ENCODE measurements at places on chromosomes 4 and X. TPM values are rescaled to one million over a fixed set of nuclear protein-coding genes. Genes with fewer than 3 reads are reported as not detected.

DNA sequence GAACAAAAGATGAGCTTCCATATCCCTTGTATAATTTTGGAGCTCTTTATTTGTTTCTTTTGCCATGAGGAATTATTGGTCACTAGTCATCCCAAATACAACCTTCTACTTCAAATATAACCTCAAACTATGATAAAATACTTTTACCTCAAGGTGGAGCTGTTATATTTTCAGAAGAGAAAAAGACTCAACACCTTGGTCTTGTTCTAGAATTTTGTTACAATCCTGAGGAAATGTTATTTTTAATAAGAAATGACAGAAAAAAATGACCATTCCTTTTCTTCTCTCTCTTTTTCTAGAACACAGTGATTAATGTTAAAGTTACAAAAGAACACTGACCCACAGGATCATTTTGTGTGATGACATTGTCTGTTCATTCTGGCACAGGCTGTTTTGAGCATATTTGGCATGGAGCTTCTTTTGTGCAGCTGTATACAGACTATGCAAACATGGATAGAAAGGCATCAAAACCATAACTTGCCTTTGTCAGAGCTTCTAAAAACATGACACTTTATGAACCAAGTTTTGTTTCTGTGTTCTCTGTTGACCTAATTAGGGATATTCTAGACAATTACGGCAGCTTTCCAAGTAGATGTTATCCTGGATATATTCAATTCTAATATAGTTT is 159.6 kb upstream of the CTSO start:
- H3K4me3 ChIP-seq, result no peak overlapping the region
- H3K27me3 ChIP-seq, result no peaks in the 10 kb centered on the region
- DNase-seq, result no peak

The ATP2B3 gene
- not detected for polyA plus RNA-seq

- H3K27me3 ChIP-seq, result no peaks in the 10 kb centered on the region
- H3K4me1 ChIP-seq, result peaks cover 2% of the 10 kb centered on the region
- H3K36me3 ChIP-seq, result no peaks in the 10 kb centered on the region
- DNase-seq, result no peak
Observed at GRCh38 chr4:145490361-145490760, 8.7 kb downstream of the SMAD1 start.

DNA sequence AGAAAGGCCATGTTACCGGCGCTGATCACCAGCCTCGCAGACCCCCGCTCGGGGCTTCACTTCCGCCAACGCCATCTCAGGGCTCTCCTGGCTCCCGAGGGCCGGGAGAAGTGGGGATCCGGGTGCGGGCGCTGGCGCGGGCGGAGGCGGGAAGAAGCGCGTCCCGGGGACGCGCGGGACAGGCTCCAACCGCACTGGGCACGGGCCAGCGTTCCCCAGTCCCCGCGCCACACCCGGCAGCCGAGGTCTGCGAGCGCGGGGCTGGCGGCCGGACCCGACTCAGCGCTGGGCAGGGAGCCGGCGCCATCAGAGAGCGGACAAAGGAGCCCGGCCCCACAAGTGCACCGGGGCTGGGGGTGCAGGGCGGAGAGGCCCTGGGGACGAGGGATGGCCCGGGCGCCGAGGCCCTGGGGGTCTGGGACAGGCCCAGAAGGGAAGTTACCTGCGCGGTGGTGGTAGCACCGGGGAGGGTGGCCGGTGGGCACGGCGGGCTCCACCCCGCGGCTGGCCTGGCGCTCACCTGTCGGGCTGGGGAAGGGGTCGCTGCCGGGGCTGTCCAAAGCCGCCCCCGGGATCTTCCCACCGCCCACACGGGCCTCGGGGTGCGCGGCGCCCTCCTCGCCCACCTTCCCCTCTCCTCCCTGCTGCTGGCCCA is 449 bp downstream of the CTPS2 start:
- no peaks in the 10 kb centered on the region for H3K27me3 ChIP-seq
- H3K27ac ChIP-seq, result peak overlapping the region; percentile 69
- peak; percentile 39 for DNase-seq

DNA sequence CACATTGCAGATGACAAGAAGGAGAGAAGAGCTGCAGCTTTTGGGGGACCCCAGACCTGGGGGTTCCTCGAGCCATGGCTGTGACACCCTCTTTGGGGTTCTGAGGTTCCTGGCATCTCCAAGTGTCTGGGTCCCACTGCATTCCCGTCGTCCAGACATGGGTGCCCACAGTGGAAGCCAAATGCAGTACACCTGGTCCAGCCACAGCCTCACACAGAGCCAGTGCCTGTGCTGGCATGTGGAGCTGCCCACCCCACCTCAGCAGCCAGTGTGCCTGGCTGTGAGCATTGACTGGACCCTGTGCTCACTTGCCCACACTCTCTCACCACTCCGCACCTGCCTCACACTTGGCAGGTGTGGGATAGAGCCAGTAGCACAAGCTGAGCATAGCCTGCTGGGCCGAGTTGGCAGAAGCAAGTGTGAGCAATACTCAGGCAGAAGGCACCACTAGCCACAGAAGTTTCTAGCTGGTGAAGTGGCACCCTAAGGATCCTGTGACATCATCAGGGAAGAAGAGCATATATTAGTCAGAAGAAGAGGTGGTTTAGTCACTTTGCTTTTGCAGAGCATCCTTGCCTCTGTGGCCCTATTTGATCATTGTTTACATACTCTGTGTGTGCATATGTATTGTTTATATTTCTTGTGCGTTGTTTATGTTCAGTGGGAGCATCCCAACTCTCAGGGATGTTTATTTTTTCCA is 65.0 kb upstream of the MAGEB2 start:
- no peaks in the 10 kb centered on the region for H3K27me3 ChIP-seq
- no peak for DNase-seq
- H3K27ac ChIP-seq, result no peak overlapping the region
- H3K36me3 ChIP-seq, result no peaks in the 10 kb centered on the region

The PHKA1 gene
- 7.5 TPM for polyA plus RNA-seq

- no peak overlapping the region for H3K27ac ChIP-seq
- no peaks in the 10 kb centered on the region for H3K27me3 ChIP-seq
- DNase-seq, result no peak
- H3K36me3 ChIP-seq, result no peaks in the 10 kb centered on the region
- H3K4me1 ChIP-seq, result peaks cover 2% of the 10 kb centered on the region
Observed at GRCh38 chr4:81039351-81039972, 9.0 kb downstream of the BMP3 start.

GRCh38 chr4:81030061-81030980 is at the start of gene BMP3:
Gene BMP3 (plus strand): TSS chr4:81030708. CDS start chr4:81031285, 577 bp downstream.
- peak within 1 kb of the TSS; percentile 33 for H3K4me3 ChIP-seq
- H3K36me3 ChIP-seq, result no peaks in the 10 kb centered on the region
- H3K4me1 ChIP-seq, result peaks cover 1% of the 10 kb centered on the region
- H3K27me3 ChIP-seq, result no peaks in the 10 kb centered on the region
- peak; percentile 56 for DNase-seq

The LRCH2 gene
- polyA plus RNA-seq, result 7.0 TPM

GRCh38 chr4:632196-632790 is 6.9 kb downstream of the PDE6B start:
- no peaks in the 10 kb centered on the region for H3K36me3 ChIP-seq
- H3K4me3 ChIP-seq, result no peak overlapping the region
- no peaks in the 10 kb centered on the region for H3K27me3 ChIP-seq
- DNase-seq, result no peak

DNA sequence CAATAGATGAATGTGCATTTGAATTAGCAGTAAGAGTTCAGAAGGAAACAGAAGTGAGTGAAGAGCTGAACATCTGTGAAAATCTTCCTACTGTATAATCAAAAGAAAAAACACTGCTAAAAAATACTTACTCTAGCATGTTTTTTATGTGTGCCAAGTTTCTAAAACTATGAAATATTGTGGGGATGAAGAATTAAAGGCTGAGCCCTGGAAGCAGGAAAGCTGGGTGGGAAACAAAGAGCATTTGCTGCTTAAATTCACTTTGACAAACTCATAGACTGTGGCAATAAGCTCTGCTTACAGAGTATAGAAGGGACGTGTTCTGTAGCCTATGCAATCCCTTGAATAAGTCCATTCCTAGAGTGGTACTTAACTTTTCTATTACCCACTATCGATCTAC is 261.7 kb downstream of the ANKRD50 start:
- H3K4me1 ChIP-seq, result no peaks in the 10 kb centered on the region
- H3K27ac ChIP-seq, result no peak overlapping the region
- no peak for DNase-seq
- H3K4me3 ChIP-seq, result no peak overlapping the region
- no peaks in the 10 kb centered on the region for H3K36me3 ChIP-seq

DNA sequence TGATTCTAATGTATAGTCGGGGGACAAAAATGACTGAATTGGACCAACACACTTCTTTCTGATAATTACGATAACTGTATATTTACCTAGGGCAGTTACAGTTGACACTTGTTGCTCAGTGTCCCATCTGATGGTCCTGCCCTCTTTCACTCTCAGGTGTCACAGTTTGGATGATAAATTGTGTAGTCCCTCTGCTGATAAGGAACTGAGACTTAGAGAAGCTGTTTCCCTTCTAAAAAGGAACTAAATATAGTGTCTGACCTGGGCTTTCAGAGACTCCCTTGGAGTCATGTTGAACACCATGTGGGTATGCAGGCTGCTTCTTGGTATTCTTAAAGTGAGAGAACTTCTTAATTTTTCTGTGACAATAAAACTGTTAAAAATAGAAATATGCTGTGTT is 23.7 kb upstream of the PNPLA4 start:
- H3K27me3 ChIP-seq, result no peaks in the 10 kb centered on the region
- no peak for DNase-seq
- H3K36me3 ChIP-seq, result no peaks in the 10 kb centered on the region
- no peak overlapping the region for H3K4me3 ChIP-seq
- no peak overlapping the region for H3K27ac ChIP-seq

The ZNF275 gene
- polyA plus RNA-seq, result 42.7 TPM

The USP26 gene
- not detected for polyA plus RNA-seq

The NSG1 gene
- polyA plus RNA-seq, result 38.3 TPM

- no peak overlapping the region for H3K4me3 ChIP-seq
- no peaks in the 10 kb centered on the region for H3K36me3 ChIP-seq
- no peaks in the 10 kb centered on the region for H3K4me1 ChIP-seq
- H3K27ac ChIP-seq, result no peak overlapping the region
- H3K27me3 ChIP-seq, result no peaks in the 10 kb centered on the region
Observed at GRCh38 chr4:70946939-70947338, 44.8 kb downstream of the MOB1B start.

DNA sequence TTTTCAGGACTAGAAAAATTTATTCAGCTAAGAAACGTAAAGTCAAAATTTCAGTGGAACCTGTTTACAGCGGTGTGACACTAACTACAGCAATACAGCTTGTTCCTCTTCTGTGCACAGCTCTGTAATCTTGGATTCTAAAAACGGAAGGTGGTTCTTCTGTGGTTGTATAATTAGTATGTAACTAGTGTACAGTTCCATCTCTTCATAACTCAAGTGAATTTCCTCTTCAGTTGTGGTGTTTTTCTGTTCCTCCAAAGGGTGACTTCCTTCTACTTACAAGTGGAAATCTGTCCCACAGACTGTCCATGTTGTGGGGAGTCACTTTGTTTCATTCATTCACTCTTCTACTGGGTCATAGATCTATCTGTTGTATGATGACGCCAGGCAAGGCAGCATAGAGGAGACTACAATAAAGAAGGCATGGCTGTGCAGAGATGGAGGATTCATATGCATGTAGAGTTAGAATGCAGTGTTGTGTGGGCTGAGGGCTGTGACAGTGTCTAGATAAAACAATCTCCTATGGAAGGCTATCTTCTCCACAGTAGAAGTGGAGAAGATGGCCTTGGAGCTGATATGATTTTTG is 5.4 kb downstream of the DAPP1 start:
- H3K27ac ChIP-seq, result no peak overlapping the region
- no peaks in the 10 kb centered on the region for H3K36me3 ChIP-seq
- DNase-seq, result no peak
- H3K27me3 ChIP-seq, result no peaks in the 10 kb centered on the region
- H3K4me3 ChIP-seq, result no peak overlapping the region
- H3K4me1 ChIP-seq, result no peaks in the 10 kb centered on the region

The SSX4B gene
- not detected for polyA plus RNA-seq
